ENCODE measurements at places on chromosomes 1 and 21.

DNA sequence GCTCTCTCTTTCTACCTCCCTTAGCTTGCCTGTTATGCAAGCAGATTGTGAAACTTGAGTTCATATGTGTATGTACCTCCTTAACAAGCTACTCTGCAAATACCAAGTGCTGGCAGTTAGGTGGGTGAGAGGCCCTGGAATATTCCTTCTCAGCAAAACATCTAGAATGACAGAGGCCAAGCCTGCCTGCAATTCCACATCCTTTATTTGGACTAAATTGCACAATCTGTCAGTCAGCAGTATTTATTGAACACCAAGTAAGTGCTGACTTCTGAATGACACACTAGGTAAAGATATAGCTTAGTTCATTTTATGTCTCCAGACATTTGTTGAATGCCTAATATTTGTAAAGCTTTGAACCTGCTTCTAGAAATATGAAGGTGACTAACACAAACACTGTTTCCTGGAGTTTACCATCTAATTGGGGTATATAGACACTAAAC, 87.5 kb downstream of the RGL1 start:
- DNase-seq = no peak

DNA sequence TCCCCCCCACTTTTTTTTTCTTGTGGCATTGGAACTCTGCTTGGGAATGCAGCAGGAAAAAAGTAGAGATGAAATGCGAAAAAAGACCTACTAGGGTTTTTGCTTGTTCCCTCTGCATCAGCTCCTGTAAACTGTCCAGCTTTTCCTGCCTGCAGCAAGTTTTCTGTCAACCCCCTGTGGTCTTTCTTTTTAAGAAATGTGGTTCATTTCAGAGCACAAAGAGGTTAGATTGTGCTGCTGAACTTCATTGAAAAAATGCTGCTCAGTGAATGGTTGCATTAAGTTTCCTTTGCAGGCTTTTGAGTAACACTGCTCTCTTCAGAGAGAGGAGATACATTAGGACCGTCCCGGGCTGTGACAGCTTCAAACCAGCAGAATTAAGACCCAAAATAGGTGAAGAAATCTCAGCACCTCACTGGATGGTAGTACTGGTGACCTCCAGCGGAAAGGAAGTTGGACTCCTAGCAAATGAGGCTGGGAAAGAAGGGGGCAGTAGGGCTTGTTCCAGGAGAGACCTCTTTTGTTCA, 80.7 kb downstream of the NDUFS5 start:
- no peak for DNase-seq

DNA sequence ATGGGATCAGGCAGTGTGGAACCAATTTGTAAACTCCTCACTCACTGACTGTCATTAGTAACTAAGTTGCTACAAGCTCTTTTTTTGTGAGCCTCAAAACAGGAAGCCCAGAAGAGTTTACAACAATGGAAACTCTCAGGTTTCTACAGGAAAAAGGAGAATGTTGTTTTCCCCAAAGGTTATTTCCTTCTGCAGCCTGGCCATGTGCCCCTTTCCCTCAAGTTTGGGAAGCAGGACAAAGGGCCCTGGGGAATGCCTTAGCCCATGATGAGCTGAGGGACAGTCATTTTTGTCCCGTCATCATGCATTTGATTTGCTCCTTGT, 395.9 kb downstream of the KIF26B start:
- DNase-seq = no peak

- DNase-seq = no peak
Observed at GRCh38 chr1:28328228-28328648, 602 bp upstream of the MED18 start.

DNA sequence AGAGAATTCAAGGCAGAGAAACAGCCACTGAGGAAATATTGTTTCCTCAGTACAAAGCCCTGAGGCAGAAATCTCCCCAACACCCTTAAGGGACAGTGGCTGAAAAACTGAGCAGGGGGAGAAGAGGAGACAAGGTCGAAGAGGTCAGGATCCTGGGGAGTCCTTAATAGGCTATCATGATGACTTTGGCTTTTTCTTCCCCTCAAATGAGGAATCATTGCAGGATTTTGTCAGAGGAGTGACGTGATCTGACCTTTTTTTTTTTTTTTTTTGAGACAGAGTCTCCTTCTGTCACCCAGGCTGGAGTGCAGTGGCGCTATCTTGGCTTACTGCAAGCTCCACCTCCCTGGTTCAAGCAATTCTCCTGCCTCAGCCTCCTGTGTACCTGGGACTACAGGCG, 10.2 kb downstream of the MAP7D1 start:
- DNase-seq = no peak

GRCh38 chr1:79568411-79568810, 561.9 kb upstream of the ADGRL4 start:
- DNase-seq = no peak

- no peak for DNase-seq
Observed at GRCh38 chr1:87167157-87167789, 161.4 kb upstream of the LMO4 start.

Data from hematopoietic multipotent progenitor cell treated with erythropoietin and hydrocortisone succinate and interleukin-3 and kit ligand, for 17 days (in vitro differentiated cells).